ENCODE measurements at places on chromosomes 6 and 20.

DNA sequence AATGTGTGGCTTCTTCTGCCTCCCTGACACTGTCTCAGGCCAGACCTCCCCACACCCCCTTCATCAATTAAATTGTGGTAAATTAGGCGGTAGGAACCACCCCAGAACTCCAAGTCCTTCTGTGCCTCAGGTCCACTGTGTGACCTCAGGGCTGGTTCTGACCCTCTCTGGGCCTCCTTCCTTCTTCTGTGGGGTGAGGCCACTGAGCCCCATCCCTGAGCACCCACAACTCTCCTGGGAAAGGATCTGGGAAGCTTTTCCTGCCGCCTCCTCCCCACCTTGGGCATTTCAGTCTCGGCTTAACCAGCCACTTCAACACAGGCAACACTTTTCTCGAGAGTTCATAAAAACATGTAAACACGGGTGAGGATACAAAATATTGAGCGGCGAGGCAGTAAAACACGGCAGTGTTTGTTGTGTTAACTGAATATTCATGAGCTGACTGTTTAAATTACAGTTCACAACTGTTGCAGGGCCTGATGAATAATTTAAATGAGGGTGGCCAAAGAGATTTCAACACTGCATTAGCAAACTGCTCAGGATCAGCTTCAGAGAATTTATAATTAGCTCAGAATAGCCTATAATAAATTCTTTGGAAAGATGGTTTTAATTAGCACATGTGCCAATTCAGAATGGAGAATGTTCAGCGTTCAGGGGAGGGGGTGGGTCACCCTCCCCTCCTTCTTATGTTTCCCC lies 112.1 kb downstream of the TOX2 start:
- no peak for DNase-seq

DNA sequence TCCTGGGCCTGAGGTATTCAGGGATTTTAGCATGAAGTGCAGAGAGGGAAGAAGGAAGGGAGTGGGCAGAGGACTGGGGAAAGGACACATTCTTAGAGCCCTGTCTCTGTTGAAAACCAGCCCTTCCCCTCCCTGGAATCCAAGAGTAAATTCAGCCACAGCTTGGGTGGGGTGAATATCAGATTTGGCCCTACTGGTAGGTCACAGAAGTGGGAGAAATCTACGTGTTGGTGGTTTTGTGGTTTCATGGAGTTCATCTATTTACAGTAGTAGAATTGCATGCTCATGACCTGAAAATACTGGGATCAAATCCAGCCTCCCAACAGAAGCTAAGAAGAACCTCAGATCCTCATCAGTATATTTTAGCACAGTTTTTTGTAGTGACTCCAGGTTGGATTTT lies 404.4 kb downstream of the BMP2 start:
- no peak for DNase-seq

DNA sequence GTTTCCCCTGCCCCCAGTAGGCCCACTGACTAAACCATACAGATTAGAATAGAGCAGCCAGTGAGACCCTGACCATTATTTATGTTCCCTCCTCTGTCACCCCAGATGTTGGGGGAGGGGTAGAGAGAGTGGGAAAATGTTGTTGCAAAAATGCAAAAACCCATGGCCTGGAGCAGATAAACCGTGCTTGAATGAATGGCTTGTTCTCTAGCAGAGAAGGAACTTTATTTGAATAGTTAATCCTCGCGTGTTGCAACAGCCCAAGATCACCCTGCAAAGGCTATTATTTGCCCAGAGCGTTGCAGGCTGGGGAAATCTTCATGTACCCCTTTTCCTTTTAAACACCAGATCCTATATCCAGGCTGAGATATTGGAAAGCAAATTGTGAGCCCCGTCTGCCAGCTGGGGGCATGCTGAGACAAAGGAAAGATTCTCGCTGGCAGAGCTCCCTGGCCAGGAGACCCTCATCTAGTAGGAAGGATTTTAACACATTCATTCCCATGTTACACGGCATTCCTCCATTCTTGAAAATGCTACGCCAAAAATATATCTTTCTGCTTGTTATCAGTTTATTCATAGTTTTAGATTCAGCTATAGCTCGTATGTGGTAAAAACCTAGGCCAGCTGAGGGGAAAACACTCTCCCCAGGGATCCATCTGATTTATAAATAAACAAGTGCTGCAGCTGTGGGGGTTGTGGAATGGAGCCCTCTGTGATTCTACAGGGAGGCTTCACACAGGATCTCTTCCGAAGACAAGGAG lies 53.0 kb downstream of the LINC00237 start:
- DNase-seq: no peak

DNA sequence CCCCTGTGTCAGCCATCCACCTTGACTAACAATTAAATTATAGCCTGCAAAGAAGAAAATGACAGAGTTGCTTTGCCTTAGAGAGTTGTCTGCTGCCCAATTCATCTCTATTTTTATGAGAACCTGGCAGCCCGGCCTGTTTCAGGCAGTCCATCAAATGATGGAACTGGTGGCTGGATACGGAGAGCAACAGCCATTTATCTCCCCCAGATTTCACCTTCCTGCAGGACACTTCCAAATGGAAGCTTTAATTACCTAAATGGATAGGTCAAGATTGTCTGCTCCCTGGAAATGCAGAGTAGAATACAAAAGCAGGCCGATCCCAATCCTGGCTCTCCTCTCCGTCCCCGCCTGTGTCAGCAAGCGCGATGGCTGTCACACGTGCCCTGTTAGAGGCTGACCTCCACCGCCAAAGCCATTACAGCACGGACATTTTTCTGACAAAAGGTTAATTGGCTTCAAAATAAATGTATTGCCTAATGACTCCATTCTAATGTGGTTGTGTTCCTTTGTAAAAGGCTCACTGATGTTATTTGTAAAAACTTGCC lies 86.7 kb downstream of the PACRG start:
- no peak for DNase-seq

GRCh38 chr6:51630011-51630410 lies 457.4 kb downstream of the PKHD1 start:
- DNase-seq: no peak

- no peak for DNase-seq
Observed at GRCh38 chr6:154440422-154441043, 70.0 kb downstream of the CNKSR3 start.

GRCh38 chr20:55540013-55540412 lies 465.3 kb downstream of the CBLN4 start:
- DNase-seq: no peak

DNA sequence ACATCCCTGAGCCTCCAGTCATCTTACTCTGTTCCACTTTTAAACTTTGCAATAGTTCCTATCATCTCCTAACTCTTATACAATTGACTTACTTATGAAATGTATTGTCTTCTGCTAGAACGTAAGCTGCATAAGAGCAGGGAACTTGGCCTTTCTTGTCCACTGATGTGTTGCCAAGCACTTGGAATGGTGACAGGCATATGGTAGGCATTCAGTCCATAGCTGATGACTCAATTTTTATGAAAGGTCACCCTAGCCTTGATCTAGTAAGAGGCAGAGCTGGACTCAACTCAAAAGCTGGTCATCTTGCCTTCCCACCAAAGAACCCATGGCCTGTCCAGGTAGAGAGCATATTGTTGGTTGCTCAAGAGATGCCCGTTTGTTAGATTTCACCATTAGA lies 82.4 kb upstream of the FAM184A start:
- DNase-seq: no peak

DNA sequence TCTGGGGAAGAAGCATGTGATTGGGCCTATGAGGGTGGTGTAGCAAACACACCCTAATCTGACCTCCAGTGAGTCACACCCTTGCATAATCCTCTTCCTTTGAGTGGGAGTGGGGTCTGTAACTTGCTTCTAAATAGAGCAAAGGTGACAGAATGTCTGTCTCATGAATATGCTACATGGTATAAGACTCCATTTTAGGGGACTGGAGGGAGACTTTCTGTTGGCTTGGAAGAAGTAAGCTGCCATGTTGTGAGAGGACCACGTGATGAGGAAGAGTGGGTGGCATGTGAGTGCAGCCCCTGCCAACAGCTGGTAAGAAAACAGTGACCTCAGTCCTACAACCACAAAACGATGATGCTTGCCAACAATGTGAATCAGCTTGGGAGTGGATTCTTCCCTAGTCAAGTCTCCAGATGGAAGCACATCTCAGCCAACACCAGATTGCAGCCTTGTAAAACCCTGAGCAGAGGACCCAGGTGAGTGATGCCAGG lies 3.7 kb downstream of the AK9 start:
- DNase-seq: no peak

DNA sequence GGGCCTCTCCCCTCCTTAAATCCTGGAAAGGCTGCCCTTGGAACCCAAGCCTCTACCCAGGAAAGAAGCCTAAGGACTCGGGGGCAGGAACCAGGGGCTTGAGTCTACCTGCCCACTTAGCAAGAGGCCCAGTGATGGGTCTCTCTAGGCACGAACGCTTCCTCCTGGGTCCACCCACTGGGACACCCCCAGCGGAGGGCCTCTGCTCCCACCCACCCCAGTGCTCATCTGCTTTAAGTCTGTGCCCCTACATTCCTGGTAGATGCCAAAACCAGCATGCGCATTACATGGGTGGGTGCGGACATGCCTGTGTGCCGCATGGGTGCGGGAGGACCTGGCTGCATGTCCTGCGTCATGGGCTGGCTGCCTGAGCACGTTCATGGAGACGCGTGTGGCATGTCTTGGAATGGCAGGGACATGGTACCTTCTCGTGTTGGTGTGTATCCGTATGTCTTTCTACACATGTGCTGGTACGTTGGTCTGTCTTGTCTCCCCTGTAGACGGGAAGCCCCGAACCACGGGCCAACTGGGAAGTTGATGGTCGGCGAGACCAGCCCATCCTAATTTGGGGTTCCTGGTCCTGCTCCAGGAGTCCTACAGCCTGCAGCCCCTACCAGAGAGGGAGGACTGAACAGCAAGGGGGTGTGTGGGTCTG lies 29.3 kb downstream of the SNPH start:
- DNase-seq: no peak

DNA sequence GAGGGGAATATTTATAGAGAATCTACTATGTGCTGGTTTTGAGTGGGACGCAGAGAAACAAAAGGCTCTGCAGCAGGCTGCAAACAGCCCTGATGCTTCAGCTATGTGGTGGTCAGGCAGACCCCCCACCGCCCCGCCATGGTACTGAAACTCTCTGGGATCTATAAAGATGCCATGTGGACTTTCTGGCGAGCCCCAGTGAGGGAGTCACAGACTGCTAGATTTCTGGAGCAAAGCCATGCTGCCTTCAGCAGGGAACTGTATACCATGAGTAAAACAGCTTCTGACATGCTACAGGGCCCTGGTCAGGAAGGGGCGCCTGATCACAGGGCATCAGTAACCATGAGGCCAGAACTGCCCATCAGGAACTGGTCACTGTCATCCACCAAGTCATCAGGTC lies 19.2 kb upstream of the BPIFB1 start:
- no peak for DNase-seq

GRCh38 chr6:36329798-36330291 lies 6.8 kb downstream of the BNIP5 start:
- no peak for DNase-seq

DNA sequence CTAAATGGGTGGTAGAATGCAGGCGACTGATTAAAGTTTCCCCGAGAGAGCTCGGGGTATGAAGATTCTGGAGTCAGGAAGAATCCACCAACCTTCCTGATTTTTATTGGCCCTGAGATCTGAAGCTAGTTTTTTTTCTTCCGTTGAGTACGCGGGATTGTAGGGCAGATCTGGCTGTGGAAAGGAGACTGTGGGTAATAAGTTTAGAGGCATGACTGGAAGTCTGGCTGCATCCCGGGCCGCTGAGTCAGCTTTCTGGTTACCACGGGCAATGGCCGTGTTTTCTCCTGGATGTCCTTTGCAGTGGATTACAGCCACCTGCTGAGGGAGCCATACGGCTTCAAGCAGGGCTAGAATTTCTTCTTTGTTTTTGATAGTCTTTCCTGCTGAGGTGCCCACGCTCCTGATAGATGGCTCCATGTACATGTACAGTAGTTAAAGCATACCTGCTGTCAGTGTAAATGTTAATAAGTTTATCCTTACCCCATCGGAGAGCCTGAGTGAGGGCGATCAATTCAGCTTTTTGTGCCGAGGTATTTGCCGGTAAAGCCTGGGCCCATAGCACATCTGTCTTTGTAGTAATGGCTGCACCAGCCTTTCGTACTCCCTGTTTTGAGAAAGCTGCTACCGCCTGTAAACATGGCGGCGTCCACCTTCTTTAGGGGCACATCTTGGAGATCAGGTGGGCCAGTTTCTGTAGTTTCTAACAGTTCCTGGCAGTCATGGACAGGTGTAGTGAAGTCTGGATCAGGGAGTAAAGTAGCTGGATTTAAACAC lies 154.0 kb downstream of the TRIM27 start:
- DNase-seq: no peak

- no peak for DNase-seq
Observed at GRCh38 chr6:64920257-64920656, 786.8 kb downstream of the EYS start.
